BE2C (cell line): ENCODE measurements at places on chromosomes 7 and 10.

DNA sequence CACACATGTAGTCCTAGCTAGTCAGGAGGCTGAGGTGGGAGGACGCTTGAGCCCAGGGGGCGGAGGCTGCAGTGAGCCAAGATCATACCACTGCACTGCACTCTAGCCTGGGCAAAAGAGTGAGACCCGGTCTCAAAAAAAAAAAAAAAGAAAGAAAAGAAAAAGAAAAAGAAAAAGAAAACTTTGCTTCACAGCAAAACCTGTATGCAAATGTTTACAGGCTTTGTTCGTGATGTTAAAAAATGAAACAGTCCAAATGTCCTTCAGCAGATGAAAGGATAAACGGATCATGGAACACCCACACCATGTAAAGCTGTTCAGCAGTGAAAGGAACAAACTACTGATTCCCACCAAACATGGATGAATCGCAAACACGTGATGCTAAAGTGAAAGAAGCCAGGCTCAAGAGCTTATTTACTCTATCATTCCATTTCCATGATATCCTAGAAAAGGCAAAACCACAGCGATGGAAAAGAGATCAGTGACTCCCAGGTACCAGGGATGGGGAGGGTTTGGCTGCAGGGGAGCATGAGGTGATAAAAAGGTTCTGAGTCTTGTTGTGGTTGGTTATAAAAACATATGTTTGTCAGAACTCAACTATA is 15.1 kb downstream of the LRRC20 start:
- DNase-seq: no peak

DNA sequence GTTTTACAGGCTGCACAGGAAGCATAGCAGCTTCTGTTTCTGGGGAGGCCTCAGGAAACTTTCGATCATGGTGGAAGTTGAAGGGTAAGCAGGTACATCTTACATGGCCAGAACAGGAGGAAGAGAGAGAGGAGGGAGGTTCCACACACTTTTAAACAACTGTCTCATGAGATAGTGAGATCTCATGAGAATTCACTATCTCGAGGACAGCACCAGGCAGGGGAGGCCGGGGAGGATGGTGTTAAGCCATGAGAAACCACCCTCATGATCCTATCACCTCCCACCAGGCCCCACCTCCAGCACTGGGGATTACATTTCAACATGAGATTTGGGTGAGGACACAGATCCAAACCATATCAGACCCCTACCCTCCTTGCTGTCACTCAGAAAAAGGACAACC is 23.7 kb downstream of the ZNF503 start:
- DNase-seq: no peak

- DNase-seq: peak; percentile 11
Observed at GRCh38 chr10:23343591-23344240, 881 bp downstream of the C10orf67 start.

DNA sequence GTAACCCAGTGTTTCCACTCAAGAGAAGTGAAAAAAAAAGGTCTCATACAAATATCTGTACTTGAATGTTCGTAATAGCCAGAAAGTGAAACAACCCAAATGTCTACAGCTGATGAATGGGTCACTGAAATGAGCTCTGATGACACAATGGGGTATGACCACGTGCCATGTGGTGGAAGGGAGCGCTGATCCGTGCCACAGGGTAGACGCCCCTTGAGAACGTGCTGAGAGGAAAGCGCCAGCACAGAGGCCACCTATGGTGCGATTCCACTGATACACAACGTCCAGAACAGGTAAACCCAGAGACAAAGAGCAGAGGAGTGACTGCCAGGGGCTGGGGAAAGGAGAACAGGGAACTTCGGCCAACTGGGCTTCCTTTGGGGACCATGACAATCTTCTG is 50.3 kb downstream of the MAD1L1 start:
- no peak for DNase-seq

GRCh38 chr10:77904100-77904840 is 22.3 kb downstream of the DLG5 start:
- DNase-seq: no peak

GRCh38 chr7:1156782-1157535 is 3.0 kb downstream of the ZFAND2A start:
- DNase-seq: no peak

DNA sequence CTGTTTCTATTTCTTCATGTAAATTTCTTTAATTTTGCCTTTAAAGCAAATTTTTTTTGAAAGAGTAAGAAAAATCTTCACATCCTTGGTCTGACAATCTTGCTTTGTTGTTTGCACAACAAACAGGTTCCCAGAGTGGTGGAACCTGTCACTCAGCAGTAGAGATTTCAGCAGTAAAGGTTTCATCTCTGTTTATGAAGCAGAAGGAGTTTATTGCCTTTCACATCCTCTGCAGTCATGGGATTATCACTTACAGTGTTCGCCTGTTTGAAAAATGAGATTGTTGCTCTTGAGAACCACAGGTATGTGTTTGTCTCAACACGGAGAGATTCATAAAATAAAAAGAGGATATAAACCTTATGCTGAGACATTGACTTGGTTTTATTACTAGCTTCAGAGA is 342.6 kb downstream of the IPMK start:
- no peak for DNase-seq

DNA sequence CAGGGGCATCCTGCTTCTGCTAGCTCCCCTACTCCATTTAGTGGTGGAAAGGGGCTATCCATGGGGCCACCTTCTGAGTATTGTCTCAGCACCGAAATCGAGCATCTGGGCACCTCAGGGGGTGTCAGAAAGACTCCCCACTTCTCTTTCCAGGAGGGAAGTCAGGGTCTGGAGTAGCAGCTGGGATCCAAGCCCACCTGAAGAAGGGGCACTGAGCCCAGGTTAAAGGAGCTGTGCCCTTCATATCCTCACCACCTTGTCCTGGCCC is 2.6 kb downstream of the FLNC start:
- DNase-seq: no peak

- DNase-seq: no peak
Observed at GRCh38 chr7:113819474-113819873, 99.3 kb downstream of the PPP1R3A start.

DNA sequence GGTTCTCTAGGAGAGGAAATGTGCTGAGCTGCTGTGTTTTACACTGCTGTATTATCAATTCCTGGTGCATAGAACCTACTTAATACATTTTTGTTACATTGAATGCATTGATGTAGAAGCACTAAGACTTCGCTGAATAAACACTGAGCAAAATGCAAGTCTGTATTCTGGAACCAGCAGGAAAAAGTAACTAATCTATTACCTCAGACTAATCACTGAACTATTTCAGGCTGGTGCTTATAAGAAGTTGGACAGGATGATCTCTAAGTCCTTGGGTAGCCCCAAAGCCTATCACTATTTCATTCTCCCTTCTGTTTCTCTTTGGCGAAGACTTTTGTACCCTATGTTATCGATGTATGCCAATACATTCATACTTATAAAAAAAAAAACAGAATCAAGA is 87.2 kb upstream of the LRRTM3 start:
- no peak for DNase-seq

DNA sequence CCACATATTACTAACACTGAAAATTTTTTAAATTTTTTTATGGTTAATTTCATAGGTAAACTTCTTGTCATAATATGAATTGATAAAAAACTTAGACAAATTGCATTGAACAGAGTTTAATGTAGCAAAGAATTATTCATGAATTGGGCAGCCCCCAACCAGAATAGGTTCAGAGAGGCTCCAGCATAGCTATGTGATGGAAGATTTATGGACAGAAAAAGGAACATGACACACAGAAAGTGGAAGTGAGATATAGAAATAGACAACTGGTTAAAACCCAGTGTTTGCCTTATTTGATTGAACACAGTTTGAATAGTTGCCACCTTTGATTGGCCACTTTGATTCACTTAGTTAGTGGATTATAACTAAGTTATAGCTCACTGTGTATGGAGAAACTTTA is 87.2 kb downstream of the AHR start:
- no peak for DNase-seq

GRCh38 chr7:37074370-37074769 is 350.1 kb upstream of the AOAH start:
- no peak for DNase-seq

GRCh38 chr7:114916261-114916892 is 5.5 kb upstream of the MDFIC start:
- no peak for DNase-seq

DNA sequence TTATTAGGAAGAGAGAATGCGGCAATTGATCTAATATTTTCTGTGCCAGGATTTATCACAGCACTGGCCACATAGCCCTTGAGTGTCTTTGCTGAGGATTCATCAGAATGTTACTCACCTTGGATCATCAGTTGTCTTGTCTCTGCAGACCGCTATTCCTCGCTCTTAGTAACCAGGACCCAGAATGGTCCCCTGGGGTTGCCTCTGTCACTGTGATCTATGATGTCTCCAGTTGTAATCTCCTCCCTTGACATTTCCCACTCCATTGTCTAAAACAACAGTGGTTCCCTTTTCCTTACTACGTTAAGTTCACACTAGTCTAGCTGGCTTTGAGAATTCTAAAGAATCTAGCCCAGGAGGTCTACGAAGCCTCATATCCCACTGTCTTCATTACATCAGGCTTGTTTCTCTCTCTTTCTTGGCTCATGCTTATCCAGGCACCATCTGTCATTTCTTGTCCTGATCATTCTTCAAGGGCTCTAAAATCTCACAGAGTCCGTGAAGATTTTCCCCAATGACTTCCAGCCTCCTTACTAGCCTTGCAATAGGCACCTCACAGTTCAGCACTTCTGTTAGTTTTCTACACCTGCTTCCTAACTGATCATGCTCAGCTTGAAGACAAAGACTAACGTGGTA is 125.8 kb downstream of the CUBN start:
- DNase-seq: peak; percentile 34

- DNase-seq: peak; percentile 93
Observed at GRCh38 chr7:4830176-4830575, 31.7 kb downstream of the PAPOLB start.

- DNase-seq: no peak
Observed at GRCh38 chr10:91521439-91521838, 111.3 kb downstream of the HECTD2 start.

DNA sequence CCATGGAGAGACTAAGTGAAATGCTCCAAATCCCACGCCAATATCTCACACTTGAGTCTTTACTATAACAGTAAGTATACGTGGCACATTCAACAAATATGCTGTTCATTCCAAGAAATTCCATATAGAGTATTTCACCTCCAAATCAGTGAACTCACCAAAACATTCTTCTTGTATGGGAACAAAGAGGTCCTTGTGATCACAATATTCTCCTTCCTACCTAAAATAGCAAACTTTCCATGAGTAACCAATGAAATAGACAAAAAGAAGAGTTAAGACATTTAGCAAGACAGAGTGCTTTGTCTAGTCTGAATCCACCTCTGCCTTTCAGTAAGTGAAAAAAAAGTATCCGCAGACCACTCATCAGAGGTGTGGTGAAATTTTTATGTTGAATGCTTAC is 77.3 kb upstream of the NXPH1 start:
- no peak for DNase-seq
